ENCODE measurements at places on chromosomes 7 and 10.

- DNase-seq: peak; percentile 84
Observed at GRCh38 chr7:105734233-105734632, 142.2 kb downstream of the ATXN7L1 start.

- no peak for DNase-seq
Observed at GRCh38 chr10:128945398-128945797, 521.6 kb upstream of the MGMT start.

GRCh38 chr7:101828301-101829020 lies 11.0 kb downstream of the CUX1 start:
- no peak for DNase-seq

DNA sequence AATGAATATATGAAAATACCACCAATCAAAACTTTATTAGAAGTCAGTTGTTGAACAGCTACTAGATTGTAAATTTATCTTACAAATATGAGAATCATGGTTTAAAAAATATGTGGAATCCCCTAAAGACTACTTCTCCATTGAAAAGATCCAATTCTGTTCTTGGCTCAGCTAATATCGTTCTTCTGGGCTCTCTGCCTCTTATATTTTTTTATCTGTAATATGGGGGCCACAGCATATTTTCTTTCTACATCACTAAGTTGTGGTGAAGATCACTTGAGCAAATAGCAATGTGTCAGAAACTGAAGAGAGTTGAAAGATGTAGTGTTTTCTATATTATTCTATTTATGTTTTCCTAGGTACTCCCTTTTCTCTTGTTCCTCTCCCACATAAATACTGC lies 198.1 kb downstream of the FZD1 start:
- DNase-seq: no peak

- DNase-seq: no peak
Observed at GRCh38 chr7:43647339-43647672, 64.4 kb downstream of the STK17A start.

Data from DMS53 (cell line).